ENCODE measurements at places on chromosomes 11 and 22.

DNA sequence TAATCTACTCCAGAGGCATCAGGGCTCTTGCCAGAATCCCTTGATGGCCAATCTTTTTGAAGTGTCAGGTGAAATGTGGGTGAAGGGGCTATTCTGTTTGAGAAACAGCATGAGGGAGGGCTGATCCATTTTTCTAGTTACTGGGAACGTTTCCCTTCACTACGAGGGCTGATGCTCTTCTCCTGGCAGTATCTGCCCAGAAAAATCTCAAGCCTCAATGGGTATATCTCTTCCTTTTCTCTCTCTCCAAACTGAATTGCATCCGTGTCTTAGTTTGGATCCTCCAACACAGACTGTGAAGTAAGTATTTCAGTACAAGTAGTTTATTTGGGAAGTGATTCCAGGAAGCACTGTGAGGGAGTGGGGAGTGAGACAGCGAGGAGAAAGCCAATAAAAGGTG is 113.0 kb upstream of the NAV2 start:
- DNase-seq, result no peak

DNA sequence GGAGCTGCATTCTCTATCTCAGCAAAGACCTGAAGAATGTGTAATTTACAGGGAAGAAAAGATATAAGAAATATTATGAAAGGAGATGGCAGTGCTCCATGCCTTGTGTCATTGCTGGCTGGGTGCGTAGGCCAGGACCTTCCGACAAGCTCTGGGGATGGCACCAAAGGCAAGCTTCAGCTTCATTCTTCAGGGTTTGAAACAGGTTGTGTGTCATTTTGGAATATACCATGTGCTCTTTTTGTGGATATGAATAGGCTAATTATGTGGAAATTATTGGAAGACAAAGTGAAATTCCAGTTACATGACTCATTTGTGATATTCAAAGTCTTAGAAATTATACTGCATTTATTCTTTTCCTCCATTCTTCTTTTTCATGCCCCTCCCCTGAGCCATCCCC is 5.7 kb upstream of the KIRREL3 start:
- no peak for DNase-seq

- no peak for DNase-seq
Measured at GRCh38 chr11:65096926-65097325, 912 bp downstream of the VPS51 start.

- DNase-seq, result no peak
Measured at GRCh38 chr11:126514061-126514693, 158.7 kb downstream of the ST3GAL4 start.

DNA sequence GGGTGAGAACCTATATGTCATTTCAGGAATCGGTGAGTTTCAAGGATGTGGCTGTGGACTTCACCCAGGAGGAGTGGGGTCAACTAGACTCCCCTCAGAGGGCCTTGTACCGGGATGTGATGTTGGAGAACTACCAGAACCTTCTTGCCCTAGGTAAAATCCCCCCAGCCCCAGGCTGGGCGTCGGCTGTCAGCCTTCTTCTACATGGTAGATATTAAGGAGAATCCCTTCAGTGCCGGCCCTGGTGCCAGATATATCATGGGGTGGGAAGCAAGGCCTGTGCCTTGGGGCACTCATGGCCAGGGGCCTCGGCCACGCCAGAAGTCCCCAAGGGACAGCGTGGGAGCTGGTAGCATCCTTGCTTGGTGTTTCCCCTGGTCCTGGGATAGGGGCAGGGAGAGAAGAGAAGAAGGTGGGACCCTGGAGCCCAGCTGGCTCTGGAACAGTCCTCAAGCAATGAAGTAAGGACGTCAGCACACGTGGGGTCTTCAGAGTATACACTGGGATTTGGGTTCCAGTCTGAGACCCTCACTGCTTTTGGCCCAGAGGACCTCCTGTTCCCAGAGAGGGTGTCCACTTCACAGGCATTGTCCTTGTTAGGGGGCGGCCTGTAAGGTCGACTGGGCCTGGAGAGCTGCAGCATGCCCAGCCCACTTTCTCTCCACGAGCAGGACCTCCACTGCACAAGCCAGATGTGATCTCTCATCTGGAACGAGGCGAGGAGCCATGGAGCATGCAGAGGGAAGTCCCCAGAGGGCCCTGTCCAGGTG is 6.8 kb downstream of the ZNF74 start:
- DNase-seq, result peak; percentile 48

DNA sequence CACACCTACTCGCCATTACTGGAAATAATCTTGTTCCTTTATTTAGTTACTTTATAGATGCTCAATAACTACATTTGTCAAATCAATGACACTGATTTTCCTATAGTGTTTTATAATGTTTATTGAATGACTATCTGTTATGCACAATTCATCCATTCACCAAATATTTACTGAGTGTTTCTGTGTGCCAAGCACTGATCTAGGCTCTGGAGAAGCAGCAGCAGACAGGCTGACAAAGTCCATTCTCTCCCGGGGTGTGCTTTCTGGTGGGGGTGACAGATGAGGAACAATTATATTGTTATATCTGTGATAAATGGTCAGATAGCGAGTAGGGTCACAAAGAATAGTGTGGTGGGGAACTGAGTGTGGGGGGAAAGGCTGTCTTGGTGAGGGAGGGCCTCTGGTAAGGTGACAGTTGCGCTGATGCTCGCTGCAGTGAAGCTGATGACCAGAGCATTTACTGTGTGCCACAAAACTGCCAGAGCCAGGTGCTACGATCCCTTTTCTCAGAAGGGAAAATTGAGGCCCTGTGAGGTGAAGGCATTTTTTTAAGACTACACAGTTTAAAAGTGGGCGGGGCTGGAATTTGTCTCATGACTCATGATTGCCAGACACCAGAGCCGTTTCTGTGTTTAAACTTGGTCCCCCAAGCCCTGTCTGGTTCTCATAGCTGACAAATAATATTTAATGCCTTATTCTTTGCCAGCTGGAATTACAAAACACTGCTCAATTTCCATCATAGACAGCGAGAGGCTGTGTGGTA is 10.2 kb downstream of the PACS1 start:
- DNase-seq, result peak; percentile 82

GRCh38 chr11:63427971-63428508 is 58.5 kb downstream of the SLC22A9 start:
- no peak for DNase-seq

DNA sequence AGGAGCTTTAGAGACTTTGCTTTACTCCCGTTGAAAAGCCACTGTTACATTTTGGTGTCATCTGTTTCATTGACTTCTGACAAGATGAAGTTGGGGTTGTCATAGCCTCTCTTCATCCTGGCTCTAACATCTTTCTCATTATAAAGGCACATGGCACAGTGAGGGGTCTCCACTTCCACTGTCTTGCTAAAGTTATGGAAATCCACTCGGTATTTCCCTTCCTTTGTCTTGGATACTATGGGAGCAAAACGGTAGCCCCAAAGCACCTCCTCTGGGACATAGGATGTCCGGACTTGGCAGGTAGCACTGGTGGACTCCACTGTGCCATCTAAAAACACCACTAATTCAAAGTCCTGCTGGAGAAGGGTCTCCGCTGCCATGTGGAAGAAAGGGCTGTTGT is 28.0 kb downstream of the KCNJ1 start:
- DNase-seq, result no peak

DNA sequence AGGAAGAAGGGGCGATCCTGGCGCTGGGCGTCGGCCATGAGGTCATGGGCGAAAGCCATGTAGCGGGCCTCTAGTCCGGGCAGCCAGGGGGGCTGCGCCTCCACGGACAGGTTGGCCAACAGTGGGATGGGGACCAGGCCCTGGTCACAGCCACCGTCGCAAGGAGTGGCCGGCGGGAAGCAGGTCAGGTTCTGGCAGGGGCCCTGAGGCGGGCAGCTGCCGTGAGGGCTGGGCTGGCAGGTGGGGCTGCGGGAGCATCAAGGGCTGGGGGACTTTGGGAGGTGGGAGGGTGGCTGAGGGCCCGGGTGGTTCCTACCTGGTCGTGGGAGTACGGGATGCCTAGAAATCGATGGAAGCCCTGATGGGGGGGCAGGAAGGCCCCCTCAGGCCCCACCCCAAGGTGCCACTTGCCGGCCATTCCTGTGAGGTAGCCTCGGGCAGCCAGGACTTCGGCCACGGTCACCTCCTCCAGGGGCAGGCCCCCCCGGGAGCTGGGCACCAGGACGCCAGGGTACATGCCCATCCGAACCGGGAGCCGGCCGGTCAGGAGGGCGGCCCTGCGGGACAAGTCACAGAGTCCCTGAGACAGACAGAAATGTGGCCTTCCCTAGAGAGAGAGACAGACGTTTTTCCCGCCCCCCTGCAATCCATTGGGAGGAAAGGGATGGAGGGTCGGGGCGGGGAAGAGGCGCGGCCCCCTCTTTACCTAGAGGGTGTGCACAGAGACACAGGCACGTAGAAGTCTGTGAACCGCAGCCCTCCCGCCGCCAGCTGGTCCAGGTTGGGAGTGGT is 906 bp downstream of the ARSA start:
- no peak for DNase-seq

GRCh38 chr11:129234978-129235377 is 42.9 kb upstream of the ARHGAP32 start:
- DNase-seq, result no peak

GRCh38 chr11:1565173-1565903 is 6.7 kb downstream of the DUSP8 start:
- no peak for DNase-seq

DNA sequence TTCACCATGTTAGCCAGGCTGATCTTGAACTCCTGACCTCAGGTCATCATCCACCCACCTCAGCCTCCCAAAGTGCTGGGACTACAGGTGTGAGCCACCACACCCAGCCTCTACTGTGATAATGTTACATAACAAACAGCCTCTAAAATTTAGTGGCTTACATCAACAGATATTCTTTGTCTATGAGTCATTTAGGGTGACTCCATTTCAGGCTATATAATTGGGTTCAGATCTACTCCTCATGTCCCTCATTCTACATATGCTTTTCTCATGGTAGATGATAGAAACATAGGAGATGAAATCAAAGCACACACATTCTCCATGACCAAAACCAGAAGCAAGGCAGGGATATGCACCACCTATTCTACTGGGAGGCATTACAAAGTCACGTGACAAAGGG is 72.7 kb downstream of the SIK2 start:
- DNase-seq, result no peak

- no peak for DNase-seq
Measured at GRCh38 chr22:37403267-37403960, 23.9 kb downstream of the ELFN2 start.

GRCh38 chr11:64305691-64306562 is 603 bp downstream of the ESRRA start:
- peak; percentile 54 for DNase-seq

GRCh38 chr11:122691549-122692150 is 36.1 kb downstream of the UBASH3B start:
- DNase-seq, result no peak

- DNase-seq, result no peak
Measured at GRCh38 chr22:31715147-31715778, 34.7 kb downstream of the PRR14L start.

- no peak for DNase-seq
Measured at GRCh38 chr22:46124383-46125144, 25.8 kb upstream of the PPARA start.

- peak; percentile 41 for DNase-seq
Measured at GRCh38 chr11:68843703-68844312, 2.1 kb upstream of the CPT1A start.

- peak; percentile 55 for DNase-seq
Measured at GRCh38 chr11:134369656-134370525, 38.1 kb downstream of the GLB1L2 start.

GRCh38 chr11:21072558-21072957 is 403.2 kb downstream of the NELL1 start:
- DNase-seq, result no peak

DNA sequence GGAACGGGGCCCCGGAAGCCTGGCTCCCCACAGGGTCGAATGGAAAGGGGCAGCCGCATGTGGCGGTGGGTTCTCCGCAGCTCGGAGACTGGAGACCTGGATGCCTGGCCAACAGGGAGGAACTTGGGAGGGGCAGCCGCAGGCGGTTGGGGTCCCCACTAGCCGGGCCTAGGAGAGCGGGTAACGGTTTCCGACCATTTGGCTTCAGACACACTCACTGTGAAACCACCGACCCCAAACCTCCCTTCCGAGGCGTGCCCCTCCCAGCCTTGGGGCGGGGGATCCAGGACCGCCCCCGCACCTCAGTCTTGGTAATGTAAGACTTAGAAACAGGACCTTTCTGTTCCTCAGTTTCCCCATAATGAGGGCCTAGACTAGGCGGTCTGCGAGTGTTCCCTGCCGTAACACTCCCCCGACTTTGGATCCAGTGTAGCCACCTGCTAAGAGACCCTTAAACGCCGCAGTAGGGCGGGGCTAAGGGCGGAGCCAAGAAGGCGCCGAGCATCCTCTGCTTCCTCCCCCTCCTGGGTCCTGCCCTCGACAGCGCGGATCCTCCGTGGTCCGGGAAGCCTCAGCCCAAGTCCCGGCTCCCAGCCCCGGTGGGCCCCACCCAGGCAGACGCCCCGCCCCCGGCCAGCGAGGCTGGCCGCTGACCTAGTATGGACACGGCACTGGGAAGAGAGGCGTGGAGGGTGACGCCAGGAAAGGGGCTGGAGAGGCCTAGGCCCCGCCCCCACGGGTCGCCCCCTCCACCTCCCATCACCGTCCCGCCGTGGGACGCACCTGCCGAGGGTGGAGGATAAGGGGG is 1.8 kb upstream of the RASGRP2 start:
- peak; percentile 98 for DNase-seq

DNA sequence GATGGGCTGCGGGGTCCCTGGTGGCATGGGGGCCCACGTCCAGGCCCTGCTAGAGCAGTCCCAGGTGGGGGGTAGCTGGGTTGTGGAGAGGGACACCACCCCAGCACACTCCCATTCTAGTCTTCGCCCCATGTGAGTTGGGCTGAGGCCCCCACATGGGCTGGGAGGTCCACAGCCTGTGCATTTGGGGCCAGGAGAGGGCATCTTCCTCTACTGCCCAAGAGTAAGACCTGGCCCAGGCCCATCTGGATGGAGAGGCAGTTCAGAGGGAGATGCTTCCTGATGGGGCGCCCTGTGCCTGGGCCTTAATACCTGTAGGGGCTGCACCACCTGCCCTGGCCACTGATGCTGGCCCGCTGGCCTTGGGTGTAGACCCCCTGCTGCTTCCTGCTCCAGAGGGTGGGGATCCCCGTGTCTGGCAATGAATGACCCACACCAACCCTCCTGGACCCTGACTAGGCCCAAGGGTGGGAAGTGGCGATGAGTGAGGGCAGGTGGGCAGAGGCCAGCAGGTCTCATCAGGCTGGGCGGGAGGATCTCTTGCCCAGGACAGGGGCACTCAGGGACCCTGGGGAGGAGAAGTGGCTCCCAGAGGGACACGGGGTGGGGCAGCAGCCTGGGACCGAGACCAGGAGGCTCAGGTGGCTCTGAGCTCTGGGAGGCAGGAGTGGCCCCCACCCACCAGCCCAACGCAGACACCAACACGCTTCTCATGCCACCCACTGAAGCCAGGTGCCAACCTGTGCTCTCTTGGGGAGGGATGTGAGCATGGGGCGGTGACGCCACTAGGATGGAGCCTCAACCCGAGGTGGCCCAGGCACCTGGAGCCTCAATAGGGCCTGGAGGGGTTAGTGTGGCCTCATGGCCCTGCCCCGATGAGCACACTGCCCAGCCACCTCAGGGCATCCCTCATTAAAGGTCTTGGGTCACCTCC is 17.4 kb upstream of the GNB1L start:
- DNase-seq, result peak; percentile 61

DNA sequence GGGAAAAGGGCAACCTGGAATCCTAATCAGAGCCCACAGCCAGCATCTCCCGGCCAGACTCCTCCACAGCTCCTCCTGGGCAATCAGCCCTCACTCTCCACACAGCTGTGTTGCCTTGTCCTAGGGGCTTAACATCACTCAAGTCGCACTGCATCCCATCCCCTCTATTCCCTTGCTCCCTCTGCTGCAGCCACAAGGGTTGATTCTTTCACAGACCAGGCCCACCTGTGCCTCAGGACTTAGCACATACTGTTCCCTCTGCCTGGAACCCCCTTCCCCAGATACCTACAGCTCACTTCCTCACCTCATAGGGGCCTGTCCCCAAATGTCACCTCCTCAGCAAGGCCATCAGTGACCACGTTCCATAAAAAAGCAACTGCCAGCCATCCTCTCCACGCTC is 18.4 kb downstream of the SPATA19 start:
- no peak for DNase-seq

All from tibial artery (tissue), 4 donors.